NCI-H2081 (cell line): ENCODE measurements at places on chromosomes 1 and 21.

DNA sequence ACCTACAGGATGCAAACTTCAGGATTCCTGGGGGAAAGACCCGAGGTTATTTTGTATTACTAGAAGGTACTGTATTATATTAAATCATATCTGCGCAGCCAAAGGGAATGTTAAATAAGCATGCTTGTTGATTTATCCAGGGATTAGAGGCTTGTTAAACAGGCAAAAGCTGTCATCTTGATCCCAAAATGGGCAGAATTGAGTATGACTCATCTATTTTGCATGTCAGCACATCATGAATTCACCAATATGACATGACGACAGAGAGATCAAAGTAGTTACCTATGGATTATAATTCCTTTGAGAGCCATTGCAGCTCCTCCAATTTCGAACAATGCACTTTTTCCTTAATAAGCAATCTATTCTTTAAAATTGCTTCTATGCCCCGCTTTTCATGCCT lies 66.1 kb downstream of the TBX15 start:
- DNase-seq, result no peak

DNA sequence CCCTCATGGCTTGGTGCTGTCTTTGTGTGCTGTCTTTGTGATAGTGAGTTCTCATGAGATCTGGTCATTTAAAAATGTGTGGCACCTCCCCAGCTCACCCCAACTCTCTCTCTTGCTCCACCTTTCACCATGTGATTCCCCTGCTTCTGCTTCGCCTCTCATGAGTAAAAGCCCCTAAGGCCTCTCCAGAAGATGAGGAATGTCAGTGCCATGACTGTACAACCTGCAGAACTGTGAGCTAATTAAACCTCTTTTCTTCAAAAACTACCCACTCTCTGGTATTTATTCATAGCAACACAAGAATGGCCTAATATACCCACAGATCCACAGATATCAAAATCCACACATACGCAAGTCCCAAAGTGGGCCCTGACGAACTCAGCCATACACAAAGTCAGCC lies 88.9 kb upstream of the PPP2R5A start:
- no peak for DNase-seq

GRCh38 chr1:116836099-116836498 lies 73.6 kb upstream of the PTGFRN start:
- no peak for DNase-seq

DNA sequence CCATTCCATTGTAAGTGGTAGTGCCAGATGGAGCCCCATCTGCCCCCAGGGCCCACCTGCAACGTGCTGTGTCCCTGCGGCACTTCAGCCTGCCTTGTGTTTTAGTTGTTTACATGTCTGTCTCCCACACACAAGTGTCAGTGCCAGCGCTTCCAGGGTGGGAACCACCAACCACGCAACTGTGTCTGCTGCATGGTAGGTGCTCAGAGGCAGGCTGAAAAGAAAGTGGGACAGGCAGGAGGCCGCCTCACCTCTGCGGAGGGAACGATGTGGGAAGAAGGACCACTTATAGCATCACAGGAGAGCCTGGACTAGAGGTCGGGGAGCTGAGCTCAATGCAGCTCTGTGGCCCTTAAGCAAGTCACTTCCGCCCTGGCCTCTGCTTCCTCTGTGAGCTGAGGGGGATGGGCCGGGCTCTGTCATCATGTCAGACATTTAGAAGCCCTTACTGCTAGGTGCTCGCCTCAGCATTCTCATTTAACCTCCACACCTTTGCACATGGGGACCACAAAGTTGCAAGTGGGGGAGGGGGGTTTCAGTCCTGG lies 17.9 kb downstream of the SLC9A1 start:
- no peak for DNase-seq

DNA sequence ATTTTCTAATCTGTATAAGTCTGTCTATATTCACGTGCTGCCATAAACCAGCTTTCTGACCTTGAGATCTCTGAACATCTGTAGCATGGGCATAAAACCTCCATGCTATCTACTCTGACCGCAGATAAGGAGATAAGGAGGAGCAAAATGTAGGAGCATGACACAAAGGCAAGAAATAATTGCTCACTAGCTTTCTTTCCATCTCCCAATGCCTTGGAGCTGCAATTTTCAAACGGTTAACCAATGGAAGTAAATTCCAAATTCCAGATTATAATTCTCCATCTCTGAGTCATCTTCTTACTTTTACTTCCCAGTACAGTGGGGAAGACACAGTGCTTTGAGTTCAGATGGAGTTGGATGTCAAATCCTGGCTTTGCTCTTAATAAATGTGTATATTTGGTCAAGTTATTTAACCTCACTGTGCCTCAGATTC lies 41.6 kb downstream of the CD58 start:
- DNase-seq, result no peak

DNA sequence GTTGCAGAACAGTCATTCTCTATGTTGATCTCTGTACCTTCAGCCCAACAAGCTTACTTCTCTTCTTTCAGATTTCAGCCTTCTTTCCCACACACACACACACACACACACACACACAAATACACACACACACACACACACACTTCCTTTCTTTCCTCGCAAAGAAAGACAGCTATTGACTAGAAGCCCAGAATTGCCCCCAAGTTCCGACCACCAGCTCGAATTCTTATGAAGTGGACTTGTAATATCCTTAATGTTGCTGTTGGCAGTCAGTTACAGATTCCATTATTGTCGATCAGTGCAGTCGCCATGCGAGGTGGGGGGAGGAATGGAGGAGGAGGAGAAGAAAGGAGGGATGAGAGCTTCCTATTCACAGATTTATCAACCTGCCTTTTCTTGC lies 125.5 kb downstream of the CLEC20A start:
- no peak for DNase-seq

GRCh38 chr1:67352211-67352610 lies 44.5 kb downstream of the IL12RB2 start:
- no peak for DNase-seq

GRCh38 chr1:81950591-81951244 lies 150.0 kb downstream of the ADGRL2 start:
- no peak for DNase-seq

DNA sequence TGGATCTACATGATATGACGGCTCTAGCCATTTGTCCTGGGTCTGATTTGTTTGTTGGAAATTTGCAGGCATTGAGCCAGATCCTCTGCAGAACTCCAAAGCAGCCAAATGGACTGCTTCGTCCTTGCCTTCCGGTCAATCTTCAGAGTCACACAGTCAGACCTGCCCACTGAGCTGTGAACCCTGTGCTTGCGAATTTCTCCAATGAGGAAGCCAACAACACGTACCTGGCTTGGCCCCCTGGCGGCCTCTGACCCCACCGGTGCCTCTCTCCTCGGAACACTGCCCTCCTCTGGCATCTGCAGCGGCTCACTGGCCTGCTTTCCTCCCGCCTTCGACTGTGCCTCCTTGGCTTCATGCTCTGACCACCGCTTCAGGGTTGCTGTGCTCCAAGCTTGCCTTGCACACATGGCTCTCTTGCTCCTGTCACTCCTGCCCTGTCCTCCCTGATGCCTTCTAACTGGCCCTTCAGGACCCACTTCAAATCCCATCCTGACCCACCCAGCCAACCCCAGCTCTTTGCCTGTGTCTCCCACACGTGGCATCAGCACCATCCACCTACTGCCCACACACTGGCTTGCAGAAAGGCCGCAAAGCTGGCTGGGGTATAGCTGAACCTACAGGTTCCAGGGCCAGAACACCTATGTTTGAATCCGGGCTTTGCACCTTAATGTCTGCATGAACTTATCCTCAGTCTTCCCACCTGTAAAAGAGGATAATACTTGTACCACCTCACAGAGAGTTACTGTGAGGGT lies 128.2 kb downstream of the KCNN3 start:
- no peak for DNase-seq

- no peak for DNase-seq
Measured at GRCh38 chr1:163300568-163300967, 21.2 kb upstream of the NUF2 start.

GRCh38 chr1:58786184-58786926 lies 2.5 kb upstream of the JUN start:
- DNase-seq, result no peak

GRCh38 chr1:245416781-245417180 lies 262.0 kb downstream of the KIF26B start:
- no peak for DNase-seq

DNA sequence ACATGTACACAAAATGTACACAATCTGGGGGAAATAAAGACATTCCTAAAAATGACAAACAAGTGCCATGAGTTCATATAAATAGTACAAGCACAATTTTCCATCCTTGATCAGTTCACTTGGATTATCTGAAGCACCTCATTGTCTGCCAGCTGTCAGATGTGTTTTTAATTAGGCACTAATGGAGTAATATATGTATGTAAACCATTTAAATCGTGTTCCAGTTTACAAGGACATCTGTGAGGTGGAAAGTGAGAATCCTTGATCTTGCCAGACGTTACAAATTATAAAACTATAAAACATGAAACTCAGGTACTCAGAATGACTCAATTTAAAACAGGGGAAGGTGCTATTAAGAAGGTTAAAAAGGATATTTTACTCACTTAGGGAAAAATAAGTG lies 1312.2 kb downstream of the PLA2G4A start:
- DNase-seq, result no peak

DNA sequence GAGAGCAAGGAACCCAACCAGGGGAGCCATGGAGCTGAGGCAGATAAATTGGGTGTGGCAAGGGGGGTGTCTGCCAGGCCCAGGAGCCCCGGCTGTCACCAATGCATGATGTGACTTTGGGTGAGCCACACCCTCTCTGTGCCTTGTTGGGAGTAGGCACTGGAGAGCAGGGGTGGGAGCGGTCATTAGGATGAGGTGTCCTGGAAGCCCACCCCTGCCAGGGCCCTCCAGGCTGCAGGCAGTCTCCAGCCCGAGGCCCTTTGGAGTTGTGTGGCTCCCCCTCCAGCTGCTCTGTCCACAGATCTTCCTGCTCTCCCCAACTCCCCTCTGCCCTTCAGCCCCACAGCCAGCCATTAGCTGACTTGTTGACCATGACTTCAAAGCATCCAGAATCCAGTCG lies 11.4 kb downstream of the MX2 start:
- no peak for DNase-seq

GRCh38 chr21:17189963-17190362 lies 322.9 kb upstream of the CXADR start:
- no peak for DNase-seq

- no peak for DNase-seq
Measured at GRCh38 chr1:217885181-217885580, 254.0 kb downstream of the SPATA17 start.

- peak; percentile 99 for DNase-seq
Measured at GRCh38 chr1:209926045-209926444, 12.0 kb upstream of the SYT14 start.

DNA sequence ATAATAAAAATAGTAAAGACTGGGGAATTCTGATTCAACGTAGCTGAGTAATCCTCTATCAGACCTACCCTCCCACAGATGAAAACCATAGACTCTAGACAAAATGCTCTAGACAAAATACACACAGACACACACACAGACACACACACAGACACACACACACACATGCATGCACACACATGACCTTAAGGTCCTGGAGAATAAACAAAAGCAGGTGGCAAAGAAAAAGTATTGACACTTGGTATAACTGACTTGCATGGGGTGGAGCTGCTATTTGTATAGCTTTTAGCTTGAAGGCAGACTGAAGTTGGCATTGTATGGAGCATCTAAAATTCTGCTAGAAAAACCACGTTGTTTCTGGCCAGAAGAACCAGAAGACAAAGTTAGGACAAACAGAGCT lies 29.3 kb downstream of the C1orf141 start:
- no peak for DNase-seq

GRCh38 chr1:28326984-28327383 lies 1.9 kb upstream of the MED18 start:
- no peak for DNase-seq

DNA sequence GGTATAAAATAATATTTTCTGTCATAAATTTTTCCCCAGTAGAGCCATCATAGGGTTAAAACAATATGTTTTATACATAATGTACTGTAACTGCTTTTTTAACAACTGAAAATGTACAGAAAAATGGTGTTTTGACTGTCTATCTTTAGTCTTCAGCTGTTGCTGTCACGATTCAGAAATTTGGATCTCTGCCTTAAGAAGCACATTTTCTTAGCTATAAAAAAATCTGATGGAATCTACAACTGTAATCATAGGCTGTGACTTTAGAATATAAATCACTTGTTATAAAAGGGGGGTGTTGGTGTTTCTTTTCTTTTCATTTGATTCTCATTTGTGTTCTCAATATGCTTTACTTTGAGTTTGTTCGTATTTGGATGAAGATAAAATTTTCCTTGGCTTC lies 187.5 kb downstream of the PDE4B start:
- no peak for DNase-seq

DNA sequence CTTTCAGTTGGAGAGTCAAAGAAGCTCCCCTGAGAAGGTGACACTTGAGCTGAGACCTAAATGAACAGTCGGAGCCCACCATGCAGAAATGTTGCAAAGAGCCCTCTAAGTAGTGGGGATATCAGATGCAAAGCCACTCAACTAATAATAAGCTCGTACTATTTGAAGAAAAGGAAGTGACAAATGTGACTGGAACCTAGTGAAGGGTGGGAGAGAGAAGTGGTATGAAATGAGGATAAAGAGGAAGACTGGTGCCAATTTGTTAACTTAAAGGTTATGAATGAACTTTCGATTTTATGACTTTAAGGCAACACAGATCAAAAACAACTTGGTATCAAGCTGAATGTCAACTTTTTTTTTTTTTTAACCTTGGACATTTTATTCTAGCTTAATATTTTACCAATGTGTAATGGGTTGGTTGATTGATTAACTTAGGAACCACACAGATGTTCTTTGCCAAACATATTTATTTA lies 14.7 kb downstream of the LYPLAL1 start:
- DNase-seq, result no peak

GRCh38 chr1:25120281-25120680 lies 112.0 kb downstream of the SYF2 start:
- DNase-seq, result no peak

DNA sequence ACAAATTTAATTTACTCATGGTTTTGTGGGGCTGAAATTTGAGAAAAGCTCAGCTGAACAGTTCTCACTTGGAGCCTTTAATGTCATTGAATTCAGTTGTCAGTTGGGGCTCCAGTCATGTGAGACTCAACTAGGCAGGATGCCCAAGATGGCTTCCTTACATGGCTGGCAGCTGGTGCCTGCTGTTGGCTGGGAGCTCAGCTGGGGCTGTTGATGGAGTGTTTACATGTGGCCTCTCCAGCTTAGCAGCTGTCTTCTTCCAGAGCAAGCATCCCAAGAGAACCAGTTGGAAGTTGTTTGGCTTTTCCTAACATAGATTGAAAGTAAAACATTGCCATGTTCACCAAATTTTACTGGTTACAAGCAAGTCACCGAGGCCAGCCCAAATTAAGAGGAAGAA lies 81.8 kb upstream of the KCNA3 start:
- peak; percentile 51 for DNase-seq

DNA sequence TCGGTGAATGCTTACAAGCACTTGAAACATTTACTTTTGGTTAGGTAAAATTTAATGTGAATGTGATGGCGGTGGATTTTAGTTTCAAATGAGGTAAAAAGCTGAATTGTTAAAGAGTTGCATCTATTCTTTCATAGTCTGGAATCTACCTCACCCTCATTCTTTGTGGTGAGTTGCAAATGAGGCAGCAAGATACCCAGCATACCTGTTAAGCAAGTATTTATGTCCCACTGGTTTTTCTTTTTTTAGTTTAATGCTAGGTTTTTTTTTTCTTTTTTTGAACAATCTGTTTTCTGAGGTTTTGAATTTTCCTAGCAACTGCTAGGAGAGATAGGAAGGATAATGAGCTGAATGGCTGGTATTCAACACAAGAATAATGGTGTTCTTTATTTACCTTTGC lies 127.9 kb upstream of the CACYBP start:
- DNase-seq, result peak; percentile 51
